ENCODE measurements at places on chromosomes 2 and 18. TPM values are rescaled to one million over a fixed set of nuclear protein-coding genes. Genes with fewer than 3 reads are reported as not detected.

DSG4 gene
- polyA plus RNA-seq, result not detected

C2orf78 gene
- polyA plus RNA-seq, result not detected

CCDC68 gene
- polyA plus RNA-seq, result 0.86 TPM

ACVR1C gene
- 0.06 TPM for polyA plus RNA-seq

TMEM131 gene
- 9.3 TPM for polyA plus RNA-seq

CPS1 gene
- 0.99 TPM for polyA plus RNA-seq

KIDINS220 gene
- polyA plus RNA-seq, result 10.4 TPM

All from esophagus (tissue), 2 donors.